ENCODE measurements at places on chromosomes 5 and 9. TPM values are rescaled to one million over a fixed set of nuclear protein-coding genes. Genes with fewer than 3 reads are reported as not detected.

The TAF11L13 gene
- not detected for total RNA-seq

The WDR31 gene
- 8.7 TPM for total RNA-seq

The STK10 gene
- total RNA-seq: 42.8 TPM

The ESM1 gene
- 0.38 TPM for total RNA-seq

The HCN1 gene
- total RNA-seq: not detected

The FRMD3 gene
- total RNA-seq: 11.0 TPM

The DPYSL3 gene
- 19.1 TPM for total RNA-seq

The RAI14 gene
- 60.3 TPM for total RNA-seq

The DMRTA1 gene
- total RNA-seq: 2.3 TPM

The NUTM2G gene
- not detected for total RNA-seq

The FCN2 gene
- total RNA-seq: 3.6 TPM

The REEP2 gene
- 1.9 TPM for total RNA-seq

The ROR2 gene
- 5.7 TPM for total RNA-seq

The PCDHGB1 gene
- total RNA-seq: 2.9 TPM

The AMBP gene
- 5.3 TPM for total RNA-seq

The IFNA17 gene
- total RNA-seq: not detected

The TPM2 gene
- total RNA-seq: 218 TPM

The PCDHAC1 gene
- total RNA-seq: 2.9 TPM

The RALGPS1 gene
- total RNA-seq: 25.2 TPM

The TRPM6 gene
- total RNA-seq: 1.3 TPM

The PCDHB3 gene
- total RNA-seq: 3.1 TPM

The LRRC19 gene
- total RNA-seq: 14.8 TPM

All from kidney (tissue), 22 donors.